ENCODE measurements at places on chromosomes 7 and 10.
A peak's percentile ranks its signal among the peaks of the same experiment; 100 is the strongest.

DNA sequence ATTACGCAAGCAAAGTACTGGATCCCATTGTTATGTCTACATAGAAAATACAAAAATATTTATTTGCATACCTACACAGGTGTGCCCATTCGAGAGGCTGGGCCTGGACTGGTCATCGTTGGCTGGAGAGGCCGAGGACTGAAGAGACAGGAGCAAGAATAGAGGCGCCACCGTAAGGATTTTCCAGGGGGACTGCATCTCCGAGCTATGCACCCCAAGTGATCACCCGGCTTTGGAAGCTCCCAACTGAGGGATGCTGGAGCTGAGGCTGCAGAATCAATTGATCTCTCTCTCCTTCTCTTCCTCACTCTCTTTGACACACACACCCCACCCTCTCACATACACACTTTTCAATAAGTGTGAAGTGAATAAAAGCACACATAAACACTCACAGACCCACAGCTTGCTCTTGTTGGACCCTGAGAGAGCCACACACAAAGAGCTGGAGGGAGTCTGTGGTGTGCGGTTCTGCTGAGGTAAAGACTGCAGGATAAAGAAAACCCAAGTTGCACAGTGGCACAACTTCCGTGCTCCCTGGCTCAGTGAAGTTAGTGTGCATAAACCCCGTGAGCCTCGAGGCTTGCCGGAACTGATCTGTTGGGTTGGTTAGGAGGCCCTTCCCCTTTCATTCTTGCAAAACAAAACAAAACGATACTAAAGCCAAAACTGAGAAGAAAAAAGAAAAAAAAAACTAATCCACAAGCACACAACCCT is at the start of gene AOAH:
Gene AOAH, minus strand, starts transcription at position 544 of the 714 bp plus-strand sequence. Its CDS starts 346 bp downstream, at position 198.
- DNase-seq, result no peak

- no peak for DNase-seq
Observed at GRCh38 chr10:32033171-32033570, 23.1 kb downstream of the KIF5B start.

DNA sequence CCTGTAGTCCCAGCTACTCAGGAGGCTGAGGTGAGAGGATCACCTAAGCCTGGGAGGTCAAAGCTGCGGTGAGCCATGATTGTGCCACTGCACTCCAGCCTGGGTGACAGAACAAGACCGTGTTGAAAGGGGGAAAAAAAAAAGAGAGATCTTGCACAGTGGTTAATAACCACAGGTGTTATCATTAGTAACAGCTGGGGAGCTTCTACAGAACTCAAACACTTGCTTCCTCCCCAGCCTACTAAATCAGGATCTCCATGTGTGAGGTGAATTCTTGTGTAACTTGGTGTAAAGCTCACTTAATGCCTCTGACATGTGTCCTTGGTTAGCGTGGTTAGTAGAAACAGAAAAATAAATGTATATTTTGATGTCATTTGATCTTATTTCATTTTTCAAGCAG is 43.9 kb upstream of the BMS1 start:
- DNase-seq, result no peak

GRCh38 chr7:111424768-111425167 is 137.5 kb downstream of the IMMP2L start:
- peak; percentile 17 for DNase-seq

DNA sequence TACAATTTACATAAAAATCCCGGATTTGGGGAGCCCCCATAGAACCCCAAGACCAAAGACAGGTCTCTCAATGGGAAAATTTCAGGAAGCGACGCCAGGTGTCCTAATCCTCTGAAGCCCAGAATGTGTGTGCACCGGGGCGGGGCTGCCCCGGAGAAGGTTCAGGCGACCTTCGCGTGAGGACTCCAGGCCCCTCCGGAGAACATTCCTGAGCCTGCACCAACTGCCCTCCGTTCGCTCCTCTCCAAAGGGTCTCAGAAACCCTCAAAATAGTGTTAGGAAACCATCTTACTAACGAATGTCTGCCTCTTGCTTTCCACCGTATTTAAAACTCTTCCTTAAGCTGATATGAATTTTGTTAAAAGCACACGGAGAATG is 78.5 kb upstream of the INSIG1 start:
- DNase-seq, result no peak

DNA sequence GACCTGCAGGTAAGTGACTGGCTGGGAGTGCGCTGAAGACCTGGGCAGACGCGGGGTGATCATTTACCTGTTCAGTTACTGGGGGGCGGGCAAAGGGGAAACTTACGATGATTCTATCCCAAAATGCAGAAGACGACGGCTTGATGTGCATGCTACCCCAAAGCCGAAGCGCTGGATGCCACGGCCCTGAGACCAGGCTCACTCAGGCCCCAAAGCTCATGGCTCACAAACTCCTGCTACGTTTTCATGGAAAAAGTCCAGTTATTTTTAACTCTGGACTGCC is 200.6 kb downstream of the DIP2C start:
- no peak for DNase-seq

- no peak for DNase-seq
Observed at GRCh38 chr10:30831426-30831825, 200.2 kb downstream of the ZNF438 start.

GRCh38 chr7:77182261-77182660 is 17.4 kb downstream of the FGL2 start:
- no peak for DNase-seq

Measured in SW480 (cell line).